ENCODE measurements at places on chromosomes 16 and 17.

DNA sequence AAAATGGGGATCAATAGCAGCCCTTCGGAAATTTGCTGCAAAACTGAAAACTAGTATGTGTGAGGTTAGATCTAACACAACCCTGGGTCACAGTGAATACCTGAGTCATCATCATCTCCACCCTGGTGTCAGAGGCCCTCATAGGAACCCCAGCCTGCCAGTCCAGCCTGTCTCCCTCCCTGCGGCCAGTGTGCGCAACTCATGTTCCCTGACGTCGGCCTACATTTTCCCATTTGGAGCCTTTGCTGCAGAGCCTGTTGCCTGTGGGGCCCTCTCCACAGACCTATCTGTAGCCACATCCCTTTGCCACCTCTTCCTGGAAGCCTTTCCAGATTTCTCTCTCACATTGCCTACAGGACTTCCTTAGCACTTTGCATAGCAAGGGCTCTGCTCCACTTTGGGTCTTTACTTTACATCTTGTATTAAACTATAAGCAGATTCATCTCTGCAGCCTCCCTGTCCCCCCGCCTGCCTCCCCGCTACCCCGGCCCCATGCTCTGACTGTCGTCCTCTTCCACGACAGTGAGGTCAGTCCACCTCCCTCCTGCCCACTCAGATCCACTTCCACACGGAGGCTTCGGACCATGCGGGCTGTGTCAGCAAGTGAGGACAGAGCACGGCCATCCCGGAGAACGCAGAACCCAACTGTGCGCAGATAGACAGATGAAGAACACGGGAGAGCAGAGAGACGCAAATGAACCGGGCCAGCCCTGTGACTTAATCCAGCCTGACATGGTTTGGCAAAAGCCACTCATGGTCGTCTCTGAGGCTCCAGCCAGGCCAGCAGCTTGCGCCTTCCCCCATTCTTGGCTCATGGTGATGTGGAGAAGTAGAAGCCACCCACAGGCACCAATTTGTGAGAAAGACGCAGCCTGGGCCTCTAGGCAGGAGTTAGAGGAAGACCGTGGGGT lies 31.0 kb downstream of the NGFR start:
- no peak for DNase-seq

DNA sequence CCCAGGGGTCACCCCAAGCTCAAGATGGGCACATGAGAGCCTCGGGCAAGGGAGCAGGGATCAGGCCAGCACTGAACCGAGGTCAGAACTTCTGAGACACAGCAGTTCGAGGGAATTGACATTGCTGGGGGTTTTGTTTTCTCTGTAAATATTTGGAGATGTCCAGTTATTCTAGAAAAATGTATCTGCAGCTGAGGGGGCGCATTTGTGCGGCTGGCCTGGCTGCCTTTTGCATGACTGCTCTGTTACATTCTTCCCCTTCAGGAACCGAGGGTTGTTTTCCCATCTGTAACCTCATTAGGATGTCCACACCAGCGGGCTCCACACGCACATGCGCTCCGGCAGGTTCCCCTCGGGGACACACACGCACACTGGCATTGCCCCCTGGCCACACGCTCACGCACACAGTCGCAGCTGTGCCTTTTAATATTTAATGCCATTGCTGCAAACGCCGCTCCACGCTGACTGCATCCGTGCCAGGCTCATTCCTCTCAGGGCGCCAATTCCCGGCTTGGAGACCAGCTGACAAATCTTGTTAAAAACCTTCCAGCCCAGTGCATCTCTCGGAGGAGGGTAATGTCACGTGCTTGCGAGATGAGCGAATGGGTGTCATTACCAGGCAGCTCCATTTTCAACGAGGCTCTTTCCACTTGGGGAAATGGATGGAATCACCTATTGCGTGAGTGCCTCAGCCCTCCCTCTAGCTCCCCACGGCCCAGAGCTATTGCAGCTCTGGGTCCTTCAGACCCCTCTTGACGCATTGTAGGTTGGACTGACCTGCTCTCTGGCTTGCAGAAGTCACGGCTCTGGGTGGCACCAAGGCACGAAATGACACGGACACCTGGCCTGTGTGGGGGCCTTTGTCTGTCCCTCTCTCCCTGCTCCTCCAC lies 13.1 kb downstream of the CCR7 start:
- peak; percentile 32 for DNase-seq

DNA sequence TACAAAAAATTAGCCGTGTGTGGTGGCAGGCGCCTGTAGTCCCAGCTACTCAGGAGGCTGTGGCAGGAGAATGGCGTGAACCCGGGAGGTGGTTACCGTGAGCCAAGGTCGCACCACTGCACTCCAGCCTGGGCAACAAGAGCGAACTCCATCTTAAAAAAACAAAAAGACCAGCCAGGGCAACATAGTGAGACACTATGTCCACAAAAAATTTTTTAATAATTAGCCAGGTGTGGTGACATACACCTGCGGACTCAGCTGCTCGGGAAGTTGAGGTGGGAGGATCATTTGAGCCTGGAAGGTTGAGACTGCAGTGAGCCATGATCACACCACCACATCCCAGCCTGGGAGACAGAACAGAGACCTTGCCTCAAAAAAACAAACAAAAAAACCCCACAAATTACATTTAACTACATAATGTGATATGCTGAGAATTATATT lies 29.1 kb downstream of the FANCA start:
- DNase-seq = no peak

DNA sequence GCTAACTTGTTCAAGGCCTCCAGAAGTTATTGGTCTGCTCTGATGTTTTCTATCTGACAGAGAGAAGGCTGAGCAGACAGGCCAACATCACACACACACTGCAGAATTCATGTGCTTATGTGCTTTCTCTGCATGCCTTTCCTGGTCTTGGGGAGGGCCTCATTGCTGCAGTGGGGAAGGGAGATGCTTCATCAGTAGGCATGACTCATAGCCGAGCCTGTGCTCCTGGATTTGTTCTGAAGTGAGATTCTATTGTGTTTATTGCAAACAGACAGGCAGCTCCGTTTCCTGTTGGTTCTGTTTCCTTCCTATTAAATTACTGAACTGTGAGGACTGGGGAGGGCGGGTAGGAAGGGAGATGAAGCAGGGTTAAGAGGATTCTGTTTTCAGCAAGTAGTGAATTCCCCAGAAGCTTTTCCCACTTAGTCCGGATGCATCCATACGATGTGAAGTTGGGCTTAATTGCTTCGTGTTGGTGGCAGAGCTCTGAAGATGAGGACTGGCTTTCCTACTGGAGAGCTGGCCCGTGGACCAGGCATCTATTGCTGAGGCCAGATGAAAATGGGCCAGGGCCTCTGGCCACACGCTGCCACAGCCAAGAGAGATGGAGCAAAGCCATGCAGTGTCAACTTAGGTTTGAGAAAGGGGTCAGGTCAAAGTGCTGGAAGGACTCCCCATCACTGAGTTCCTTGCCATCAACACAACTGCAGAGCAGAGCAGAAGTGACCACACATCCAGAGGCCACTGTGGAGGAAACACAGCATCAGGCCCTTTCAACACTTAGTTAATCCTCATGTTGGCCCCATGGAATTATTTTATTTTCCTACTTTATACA lies 179.3 kb downstream of the UTP18 start:
- no peak for DNase-seq

DNA sequence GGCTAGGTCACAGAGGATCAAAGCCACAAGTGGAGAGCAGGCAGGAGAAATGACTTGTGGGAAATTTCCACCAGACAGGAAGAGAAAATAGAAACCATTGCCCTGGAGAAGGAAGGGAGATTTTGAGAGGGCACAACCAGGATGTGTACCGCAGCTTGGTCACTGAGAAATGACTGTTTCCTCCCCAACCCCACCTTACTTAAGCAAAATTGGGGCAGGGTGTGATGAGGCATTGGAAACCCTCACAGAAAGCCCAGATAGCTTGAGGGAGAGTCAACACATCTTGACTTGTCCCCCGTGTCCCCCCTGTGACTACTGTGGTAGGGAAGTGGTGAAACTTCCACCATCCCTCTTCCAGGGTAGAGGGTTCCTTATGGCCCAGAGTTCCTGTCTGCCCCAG lies 113.5 kb upstream of the FAM20A start:
- no peak for DNase-seq

DNA sequence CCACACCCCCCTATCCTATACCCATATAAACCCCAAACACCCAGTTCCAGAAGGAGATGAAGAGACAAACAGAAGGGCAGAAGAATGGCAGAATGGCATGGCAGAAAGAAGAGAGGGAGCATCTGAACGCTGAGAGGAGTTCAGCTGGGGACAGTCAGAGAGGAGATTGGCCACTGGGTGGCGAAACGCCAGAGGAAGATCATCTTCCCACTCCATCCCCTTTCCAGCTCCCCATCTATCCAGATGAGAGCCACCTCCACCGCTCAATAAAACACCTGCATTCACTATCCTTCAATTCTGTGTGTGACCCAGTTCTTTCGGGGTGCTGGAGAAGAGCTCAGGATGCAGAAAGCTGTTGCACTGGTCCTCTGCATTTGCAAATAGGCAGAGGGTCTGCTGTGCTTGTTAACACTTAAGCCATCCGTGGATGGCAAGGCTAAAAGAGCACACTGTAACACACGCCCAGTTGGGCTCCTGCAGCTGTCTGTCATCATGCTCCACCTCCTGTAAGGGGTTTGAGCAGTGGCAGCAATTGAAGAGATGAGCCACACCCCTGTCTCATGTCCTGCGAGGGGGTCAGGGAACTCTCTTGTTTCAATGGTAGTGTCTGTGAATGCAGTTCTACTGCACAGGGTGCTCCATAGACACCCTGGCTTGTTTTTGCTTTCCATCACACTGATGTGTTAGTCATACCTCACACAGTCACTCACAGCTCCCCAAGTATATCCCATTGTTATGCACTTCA lies 1034.8 kb upstream of the RBFOX1 start:
- no peak for DNase-seq

DNA sequence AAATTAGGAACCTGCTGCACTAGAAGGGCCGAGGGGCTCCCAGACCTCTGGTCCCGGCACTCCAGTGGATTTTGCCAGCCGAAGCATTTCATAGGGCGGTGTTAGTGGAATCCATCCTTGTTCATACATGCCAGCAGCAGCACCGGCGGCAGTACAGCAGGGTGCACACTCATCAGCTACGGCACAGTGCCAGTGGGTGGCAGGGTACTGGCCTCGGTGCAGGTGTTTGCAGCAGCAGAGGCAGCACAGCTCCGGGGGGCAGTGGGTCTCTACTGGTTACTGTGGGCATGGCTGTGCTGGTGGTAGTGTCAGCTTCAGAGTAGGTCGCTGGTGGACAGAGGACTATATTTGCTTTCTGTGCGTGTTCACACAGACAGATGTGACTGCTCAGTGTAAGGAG lies 985.7 kb downstream of the CDH8 start:
- DNase-seq = no peak

DNA sequence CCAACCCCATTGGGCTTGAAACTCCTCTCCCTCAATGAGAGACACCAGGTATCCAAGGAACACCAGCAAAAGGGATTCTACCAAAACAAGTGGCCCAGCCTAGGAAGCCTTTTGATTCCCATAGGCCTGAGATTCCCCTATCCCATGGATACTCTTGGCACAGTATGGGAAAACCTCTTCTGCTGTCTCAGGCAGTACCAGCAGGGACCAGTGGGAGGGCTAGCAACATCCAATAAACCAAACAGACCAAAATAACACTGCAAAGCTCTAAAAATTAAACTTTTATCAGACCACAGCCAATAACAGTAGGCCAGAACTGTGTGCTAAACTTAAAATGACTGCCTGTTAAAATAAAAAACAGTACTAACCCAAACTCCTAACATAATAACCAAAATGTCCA lies 153.9 kb upstream of the CES5A start:
- no peak for DNase-seq

Measured in CD4-positive, alpha-beta T cell treated with Interleukin-1 beta for 1 hour (primary cell).